ENCODE measurements at places on chromosomes 16 and 17.

- peak; percentile 46 for DNase-seq
Observed at GRCh38 chr17:4199818-4200402, 56.9 kb downstream of the CYB5D2 start.

- no peak for DNase-seq
Observed at GRCh38 chr16:75063549-75064088, 53.0 kb downstream of the LDHD start.

DNA sequence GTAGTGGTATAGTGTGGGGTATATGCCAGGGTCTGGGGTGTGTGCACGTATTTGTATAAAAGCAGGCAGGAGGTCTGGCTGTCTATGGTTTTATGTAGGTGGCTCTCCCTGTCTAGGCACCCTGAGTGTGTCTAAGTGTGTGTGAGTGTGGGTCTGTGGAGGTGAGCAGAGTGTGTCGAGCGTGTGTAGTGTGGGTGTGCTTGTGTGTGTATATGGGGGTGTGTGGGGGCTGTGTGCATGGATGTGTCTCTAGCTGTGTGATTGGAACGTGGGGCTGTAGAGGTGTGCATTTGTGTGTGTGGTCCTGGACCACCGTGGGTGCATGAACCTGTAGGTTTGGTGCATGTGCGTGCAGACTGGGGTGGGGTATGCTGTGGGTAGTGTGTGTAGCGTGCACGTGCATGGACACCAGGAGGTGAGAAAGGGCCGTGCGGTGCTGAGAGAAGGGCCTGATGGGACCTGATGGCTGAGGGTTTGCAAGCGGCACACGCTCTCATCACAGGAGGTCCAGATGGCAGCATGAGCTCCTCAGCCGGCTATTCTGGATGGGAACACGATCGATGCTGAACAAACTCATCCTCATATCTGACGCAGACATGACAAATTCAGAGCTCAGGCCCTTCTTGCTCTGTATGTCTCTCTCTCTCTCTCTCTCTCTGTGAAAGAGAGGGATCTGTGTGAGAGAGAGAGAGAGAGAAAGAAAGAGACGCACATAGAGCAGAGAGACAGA lies 27.7 kb downstream of the SPACA3 start:
- DNase-seq = no peak

GRCh38 chr17:77124192-77124889 lies 16.4 kb upstream of the SEC14L1 start:
- DNase-seq = peak; percentile 79

DNA sequence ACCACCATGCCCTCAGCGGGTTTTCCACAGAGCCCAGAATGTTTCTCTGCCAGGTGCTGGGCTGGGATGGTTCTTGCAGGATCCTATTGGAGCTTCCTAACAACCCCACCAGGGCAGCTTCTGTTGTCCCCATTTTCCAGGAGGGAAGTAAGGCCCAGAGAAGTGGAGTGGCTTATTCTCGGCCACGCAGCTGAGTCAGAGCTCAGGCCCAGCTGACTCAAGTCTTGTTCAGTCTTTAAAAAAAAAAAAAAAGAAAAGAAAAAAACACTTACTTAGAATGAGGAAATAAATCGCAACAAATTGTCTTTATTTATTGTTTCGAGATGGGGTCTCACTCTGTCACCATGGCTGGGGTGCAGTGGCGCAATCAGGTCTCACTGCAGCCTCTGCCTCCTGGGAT lies 413.0 kb downstream of the CPPED1 start:
- no peak for DNase-seq

DNA sequence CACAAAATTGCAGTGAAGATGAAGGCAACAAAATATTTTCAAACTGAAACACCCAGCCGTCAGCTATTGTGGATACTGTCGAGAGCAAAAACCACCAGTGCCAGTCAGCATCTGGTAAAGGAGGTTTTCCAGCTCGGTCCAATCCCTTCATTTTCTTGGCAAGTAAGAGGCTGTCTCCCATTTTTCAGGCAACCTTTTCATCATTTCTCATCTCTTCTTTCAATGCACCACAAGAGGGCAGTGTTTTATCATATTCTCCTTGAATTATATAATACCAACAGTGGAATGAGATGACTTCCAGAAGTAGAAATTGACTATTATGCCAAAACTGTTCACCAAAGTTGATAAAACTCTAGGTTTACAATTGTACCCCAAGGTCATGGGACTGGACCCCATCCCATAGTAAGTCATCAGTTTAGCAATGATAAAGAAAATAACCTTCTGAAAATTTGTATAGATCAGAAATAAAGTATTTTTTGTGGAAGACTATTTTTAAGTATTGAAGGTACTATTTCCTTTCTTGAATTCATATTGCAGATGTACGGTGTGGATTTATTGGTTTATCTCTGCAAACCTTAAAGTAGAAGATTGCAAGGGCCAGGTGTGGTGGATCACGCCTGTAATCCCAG lies 16.8 kb downstream of the NQO1 start:
- peak; percentile 72 for DNase-seq

DNA sequence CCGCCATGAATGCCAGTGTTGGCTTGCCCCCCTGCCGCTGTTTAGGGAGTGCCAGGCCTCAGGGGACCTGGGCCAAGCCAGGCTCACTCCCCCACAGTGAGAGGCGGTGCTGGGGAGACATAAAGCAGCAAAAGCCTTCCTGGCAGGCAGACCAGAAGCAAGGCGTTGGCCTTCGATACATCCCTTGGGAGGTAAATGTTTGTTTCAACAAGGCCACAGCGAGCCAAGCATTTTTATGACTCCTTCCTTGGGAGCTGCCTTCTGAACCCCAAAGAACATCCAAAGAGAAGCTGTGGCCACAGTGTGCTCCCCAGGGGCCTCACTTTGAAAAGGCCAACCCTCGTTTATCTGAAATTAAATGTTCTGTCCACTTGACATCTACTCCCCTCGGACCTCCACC lies 119.7 kb upstream of the CIBAR2 start:
- peak; percentile 53 for DNase-seq

GRCh38 chr17:64975318-64976087 lies 56.2 kb upstream of the LRRC37A3 start:
- DNase-seq = peak; percentile 92

- no peak for DNase-seq
Observed at GRCh38 chr16:4110680-4111079, 5.6 kb downstream of the ADCY9 start.

DNA sequence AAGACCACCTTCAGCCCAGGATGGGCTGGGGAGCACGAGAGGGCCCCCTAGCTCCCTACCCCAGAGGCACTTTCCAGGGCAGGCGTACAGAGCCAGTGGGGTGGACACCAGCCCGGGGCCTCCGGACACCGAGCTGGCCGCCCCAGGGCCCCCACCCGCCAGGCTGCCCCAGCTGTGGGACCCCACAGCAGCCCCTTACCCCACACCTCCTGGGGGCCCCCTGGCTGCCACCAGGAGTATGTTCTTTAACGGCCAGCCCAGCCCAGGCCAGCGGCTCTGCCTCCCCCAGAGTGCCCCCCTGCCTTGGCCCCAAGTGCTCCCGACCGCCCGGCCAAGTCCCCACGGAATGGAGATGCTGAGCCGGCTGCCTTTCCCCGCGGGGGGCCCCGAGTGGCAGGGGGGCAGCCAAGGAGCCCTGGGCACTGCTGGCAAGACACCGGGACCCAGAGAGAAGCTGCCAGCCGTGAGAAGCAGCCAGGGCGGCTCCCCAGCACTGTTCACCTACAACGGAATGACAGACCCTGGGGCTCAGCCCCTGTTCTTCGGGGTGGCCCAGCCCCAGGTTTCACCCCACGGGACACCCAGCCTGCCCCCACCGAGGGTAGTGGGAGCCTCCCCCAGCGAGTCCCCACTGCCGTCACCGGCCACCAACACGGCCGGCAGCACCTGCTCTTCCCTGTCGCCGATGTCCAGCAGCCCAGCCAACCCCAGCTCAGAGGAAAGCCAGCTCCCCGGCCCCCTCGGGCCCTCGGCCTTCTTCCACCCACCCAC lies 24.3 kb upstream of the ZFPM1 start:
- DNase-seq = no peak

GRCh38 chr16:65846210-65846602 lies 520.3 kb upstream of the CDH5 start:
- DNase-seq = peak; percentile 6

- DNase-seq = peak; percentile 45
Observed at GRCh38 chr16:68640972-68641371, 4.1 kb upstream of the CDH3 start.

- peak; percentile 38 for DNase-seq
Observed at GRCh38 chr16:31440516-31441184, 1.9 kb downstream of the ZNF843 start.

DNA sequence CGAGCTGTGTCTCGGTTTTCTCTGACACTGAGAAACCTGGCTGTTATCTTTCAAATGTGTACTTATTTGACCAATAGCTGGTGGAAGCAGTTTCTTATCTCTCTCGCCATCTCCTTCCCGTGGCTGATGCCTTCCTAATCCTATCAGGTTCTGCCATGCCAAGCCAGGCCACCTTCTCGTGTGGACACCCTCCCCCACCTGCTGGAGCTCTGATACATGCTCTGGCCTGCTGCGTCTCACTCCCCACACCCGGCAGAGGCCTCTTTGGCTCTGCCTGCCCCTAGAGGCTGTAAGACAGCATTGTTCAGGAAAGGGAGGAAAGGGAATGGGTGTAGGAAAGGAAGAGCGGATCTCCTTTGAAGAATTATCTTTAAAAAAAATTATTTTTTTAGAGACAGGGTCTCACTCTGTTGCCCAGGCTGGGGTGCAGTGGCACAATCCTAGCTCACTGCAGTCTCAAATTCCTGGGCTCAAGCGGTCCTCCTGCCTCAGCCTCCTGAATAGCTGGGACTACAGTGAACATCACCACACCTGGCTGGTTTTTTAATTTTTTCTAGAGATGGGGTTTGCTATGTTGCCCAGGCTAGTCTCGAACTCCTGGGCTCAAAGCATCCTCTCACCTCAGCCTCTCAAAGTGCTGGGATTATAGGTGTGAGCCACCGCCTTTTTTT lies 7.5 kb upstream of the ARMC5 start:
- DNase-seq = peak; percentile 76

DNA sequence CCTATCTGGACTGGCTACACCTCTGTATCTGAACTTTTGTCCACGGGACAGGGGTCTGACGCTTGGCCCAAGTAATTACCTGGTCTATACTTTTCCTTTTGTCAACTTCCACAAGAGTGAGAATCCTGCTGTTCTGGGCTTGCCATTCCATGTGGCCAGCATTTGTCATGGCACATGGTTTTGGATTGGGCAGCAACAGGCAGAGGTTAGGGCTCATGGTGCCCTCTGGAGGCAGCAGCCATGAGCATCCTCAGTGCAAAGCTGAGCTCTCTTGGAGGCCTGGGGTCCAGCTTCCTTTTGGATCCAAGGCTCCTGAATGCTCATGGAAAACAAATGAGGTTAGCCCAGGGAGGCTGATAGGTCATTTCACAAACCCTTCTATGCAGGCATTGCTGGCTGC lies 7.5 kb upstream of the EDC4 start:
- no peak for DNase-seq

- no peak for DNase-seq
Observed at GRCh38 chr17:251531-251930, 70.1 kb upstream of the DOC2B start.

DNA sequence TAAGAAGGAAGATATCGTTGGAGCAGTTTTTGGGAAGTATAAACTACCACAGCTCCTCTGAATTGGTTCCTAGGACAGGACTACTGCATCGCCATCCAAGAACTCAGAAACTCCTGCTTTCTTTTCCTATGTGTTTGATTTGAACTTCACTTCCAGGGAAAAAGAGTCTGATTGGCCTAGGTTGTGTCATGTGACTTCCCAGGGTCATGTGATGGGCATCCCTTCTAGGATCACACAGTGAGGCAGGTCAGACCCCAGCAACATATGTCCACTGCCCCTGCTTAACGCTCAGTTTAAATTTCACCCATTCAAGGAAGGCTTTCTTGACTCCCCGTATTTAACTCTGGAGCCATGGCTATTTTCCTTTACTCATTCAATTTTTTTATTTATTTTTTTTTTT lies 445.2 kb upstream of the SALL1 start:
- no peak for DNase-seq

GRCh38 chr17:73338050-73338521 lies 26.3 kb upstream of the CDC42EP4 start:
- DNase-seq = peak; percentile 22

DNA sequence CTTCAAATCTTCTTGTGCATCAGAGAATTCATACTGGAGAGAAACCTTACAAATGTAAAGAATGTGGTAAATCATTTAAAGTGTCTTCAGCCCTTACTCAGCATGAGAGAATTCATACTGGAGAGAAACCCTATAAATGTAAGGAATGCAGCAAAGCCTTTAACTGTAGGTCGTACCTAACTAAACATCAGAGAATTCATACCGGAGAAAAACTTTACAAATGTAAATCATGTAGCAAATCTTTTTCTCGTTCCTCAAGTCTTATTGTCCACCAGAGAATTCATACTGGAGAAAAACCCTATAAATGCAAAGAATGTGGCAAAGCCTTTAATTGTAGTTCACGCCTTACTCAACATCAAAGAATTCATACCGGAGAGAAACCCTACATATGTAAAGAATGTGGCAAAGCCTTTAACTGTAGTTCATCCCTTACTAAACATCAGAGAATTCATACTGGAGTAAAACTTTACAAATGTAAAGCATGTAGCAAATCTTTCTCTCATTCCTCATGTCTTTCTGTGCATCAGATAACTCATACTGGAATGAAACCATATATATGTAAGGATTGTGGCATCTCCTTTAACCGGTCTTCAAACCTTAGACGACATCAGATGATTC lies 118.5 kb upstream of the ZNF267 start:
- DNase-seq = no peak

- DNase-seq = no peak
Observed at GRCh38 chr16:89233678-89234490, 16.4 kb downstream of the ZNF778 start.

- DNase-seq = no peak
Observed at GRCh38 chr17:77426676-77427386, 286.1 kb downstream of the SEC14L1 start.

- peak; percentile 82 for DNase-seq
Observed at GRCh38 chr17:10557422-10557821, 8.0 kb upstream of the MYH2 start.

DNA sequence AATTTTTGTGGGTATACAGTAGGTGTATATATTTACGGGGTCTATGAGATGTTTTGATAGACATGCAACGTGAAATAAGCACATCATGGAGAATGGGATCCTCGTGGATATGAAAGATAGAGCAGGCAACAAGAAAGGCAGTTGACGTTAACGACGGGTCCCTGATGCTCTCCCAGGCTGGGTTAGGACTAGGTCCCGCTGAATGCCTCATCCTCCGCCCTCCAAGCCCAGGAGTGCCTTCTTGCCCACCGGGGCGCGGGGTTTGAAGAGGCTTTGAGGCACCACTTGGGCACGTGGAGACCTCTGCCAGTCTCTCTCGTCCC lies 9.5 kb upstream of the ZFP90 start:
- no peak for DNase-seq

- no peak for DNase-seq
Observed at GRCh38 chr16:17166095-17166494, 304.7 kb downstream of the XYLT1 start.

- DNase-seq = no peak
Observed at GRCh38 chr17:82665891-82666290, 17.6 kb upstream of the WDR45B start.

DNA sequence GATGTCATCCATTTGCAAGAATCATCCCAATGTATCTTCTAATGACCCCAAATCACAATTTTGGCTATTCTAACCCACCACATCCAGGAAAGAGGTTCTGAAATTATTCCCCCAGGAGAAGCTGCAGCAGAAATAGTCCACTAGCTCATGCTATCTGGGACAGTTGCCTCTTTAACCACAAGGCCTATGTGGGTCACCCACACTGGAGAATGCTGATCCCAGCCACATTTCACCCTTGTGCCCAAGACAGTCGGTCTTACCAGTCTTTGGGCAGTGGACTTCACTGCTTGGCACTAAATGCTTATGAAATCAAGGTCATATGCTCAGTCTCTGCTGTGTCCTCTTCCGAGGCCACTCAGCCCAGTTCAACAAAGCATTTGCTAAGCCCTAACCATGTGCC lies 27.0 kb downstream of the ABCC12 start:
- no peak for DNase-seq

- DNase-seq = peak; percentile 47
Observed at GRCh38 chr16:56932721-56933619, 1.0 kb downstream of the HERPUD1 start.
